CD4-positive, alpha-beta T cell treated with Interleukin-12 subunit alpha and Interleukin-12 subunit beta, for 1 hour (primary cell): ENCODE measurements at places on chromosomes 1 and 21.

GRCh38 chr21:45618846-45619485 lies 24.6 kb upstream of the PCBP3 start:
- no peak for DNase-seq

- DNase-seq: no peak
These were observed 313.4 kb downstream of the CAMTA1 start for GRCh38 chr1:7098641-7099040.

GRCh38 chr1:10054465-10054864 lies 21.7 kb downstream of the UBE4B start:
- no peak for DNase-seq

GRCh38 chr1:6423321-6423999 lies 1.1 kb upstream of the ESPN start:
- DNase-seq: peak; percentile 76

GRCh38 chr21:44462086-44462833 lies 7.0 kb downstream of the LRRC3 start:
- no peak for DNase-seq

DNA sequence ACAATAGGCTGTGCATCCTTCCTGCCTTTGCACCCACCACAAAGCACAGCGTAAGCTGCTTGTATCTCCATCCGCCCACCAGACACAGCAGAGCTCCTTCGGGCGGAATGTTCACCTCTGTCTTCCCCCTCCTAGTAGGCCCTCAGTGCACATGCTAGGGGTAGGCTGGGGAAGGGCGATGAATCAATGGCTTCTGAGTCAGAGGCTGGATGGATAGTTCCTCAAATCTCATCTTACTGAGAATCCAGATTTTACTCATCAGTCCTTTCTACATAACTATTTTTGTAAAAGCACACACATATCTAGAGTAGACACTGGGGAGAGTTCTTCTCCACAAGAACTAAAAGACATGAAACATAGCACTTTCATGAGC lies 73.8 kb downstream of the BCAR3 start:
- no peak for DNase-seq

DNA sequence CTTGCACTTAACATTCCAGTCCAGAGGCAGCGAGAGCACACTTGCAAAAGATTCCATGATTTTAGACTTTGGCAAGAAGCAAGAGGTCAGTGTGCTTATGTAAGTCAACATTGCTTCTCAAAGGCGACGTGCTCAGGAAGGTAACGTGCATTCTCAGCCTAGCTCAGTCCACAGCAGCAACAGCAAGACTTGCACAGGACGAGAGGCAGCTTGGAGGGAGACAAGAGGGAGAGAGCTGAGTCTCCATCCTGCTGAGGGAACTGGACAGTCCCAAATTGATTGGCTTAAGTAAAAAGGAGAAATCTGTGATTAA lies 56.5 kb downstream of the PTP4A2 start:
- no peak for DNase-seq

DNA sequence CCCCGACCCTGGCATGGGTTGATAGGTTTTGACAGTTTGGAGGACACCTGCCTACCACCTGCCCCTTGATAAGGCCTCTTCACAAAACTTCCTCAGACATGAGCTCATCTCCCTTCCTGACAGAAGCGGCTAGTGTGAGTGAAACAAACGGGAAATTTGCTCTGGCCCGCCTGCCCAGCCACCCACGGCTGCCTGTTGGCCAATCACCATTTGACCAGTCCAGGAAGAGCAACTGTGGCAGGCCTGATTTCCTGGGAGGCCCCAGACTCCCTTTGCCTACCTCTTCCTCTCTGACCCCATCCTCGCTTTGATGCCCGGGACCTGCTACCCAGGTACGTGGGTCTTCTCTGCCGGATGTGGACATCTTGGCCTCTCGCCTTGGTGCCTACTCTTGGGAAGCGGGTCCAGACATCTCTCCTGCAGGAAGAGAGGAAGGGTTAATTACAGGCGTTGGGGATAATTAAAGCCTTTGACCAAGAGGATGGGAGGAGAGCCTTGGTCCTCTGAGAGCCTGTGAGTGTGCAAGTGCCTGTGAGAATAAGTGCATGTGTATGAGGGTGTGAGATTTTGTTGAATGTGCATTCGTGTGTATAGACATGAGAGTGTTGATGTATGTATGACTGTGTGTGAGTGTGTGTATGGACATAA lies 1.1 kb upstream of the EPHA2 start:
- DNase-seq: no peak

DNA sequence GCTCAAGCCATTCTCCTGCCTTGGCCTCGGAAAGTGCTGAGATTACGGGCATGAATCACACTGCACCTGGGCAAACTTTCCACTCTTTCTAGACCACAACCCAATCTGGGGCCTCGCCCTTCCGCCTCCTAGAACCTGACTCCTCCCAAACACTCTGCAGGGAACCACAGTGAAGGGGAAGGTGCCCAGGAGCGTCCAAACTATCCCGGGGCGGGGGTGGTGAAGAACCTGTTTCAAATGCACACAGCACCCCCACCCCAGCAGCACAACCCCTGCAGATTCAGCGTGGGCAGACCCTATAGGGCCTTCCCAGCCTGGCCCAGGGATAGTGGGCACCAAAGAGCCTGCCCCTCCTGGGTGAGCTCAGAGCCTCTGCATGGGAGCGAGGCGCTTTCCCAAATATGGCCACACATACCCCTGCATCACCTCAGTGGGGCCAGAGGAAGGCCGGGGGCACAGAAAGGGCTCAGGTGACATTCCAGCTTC lies 86.9 kb downstream of the STUM start:
- peak; percentile 53 for DNase-seq

- DNase-seq: no peak
These were observed 99.1 kb upstream of the DISP3 start for GRCh38 chr1:11379851-11380250.

GRCh38 chr1:150173141-150173585 lies 23.4 kb downstream of the PLEKHO1 start:
- DNase-seq: no peak
